ENCODE measurements at places on chromosomes 5 and 9.

DNA sequence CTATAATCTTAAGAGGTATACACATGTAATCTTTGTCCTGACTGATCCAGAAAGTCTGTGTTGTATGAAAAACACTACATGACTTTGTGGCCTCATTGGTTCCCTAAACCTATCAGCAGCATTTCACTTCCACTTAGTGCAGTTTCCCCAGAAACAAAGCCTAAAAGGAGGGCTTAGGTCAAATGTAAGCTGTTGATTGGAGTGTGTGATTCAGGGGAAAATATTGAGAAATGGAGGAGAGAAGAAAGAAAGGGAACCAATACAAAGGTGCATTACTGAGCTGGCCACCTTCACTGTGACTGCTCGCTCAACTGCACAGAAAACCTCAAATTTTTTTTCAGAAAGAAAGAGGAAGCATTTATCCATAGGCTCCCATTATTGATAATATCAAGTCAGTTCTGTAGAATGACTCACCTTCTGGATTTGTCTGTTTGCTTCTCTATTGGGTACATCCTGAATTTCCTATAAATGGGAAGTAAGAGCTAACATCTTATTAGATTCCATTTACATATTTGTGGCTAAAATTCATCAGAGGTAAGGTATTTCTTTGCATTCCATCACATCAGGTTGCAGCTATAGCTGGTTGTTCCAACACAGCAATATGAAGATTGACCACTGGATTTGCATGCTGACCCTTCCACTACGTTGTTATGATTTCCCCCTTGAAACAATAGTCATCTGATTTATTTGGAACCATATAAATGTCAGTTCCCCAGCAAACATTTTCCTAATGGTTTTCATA, 10.3 kb upstream of the FST start:
- no peak for DNase-seq

GRCh38 chr9:133759146-133759900, 21.2 kb upstream of the SARDH start:
- DNase-seq: no peak

GRCh38 chr9:125411171-125411756, 149.6 kb downstream of the GAPVD1 start:
- no peak for DNase-seq

GRCh38 chr5:128406803-128407202, 131.2 kb downstream of the FBN2 start:
- no peak for DNase-seq

DNA sequence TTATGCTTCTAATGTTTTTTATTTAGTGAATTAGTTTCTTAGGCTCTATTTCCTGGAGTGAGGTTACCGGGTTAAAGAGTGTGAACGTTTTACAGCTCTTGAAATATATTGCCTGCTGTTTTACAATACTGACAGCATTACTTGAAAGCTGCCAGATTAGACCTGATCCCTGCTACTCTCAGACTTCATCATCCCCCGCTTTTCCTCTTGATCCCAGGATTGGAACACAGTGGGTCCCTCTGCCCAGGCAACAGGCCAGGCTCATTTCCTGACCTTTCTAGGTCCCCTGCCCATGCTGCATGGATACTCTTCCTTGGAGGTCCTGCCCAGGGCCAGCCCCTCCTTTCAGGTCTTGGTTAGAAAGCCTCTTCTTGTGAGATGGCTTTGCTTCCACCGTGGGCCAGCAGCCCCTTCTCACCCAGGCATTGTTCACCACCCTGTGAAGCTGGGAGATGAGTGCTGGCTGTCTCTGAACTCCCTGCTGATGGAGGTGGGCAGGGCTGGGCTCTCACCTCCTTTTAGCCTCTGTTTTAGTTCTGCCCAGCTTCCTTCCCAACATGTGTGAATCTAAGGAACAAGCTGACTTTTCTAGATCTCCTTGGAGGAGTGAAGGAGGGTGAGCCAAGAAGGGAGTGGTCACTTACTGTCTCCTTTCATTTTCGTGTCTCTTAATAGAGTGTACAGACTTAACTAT, 15.5 kb upstream of the FAM120AOS start:
- no peak for DNase-seq

GRCh38 chr5:6710070-6710469, 3.2 kb upstream of the TENT4A start:
- no peak for DNase-seq

- DNase-seq: no peak
Measured at GRCh38 chr9:69637817-69638200, 34.4 kb downstream of the APBA1 start.

GRCh38 chr5:123844873-123845272, 332.9 kb downstream of the CSNK1G3 start:
- no peak for DNase-seq

- DNase-seq: no peak
Measured at GRCh38 chr9:4725706-4726442, 15.1 kb downstream of the AK3 start.

DNA sequence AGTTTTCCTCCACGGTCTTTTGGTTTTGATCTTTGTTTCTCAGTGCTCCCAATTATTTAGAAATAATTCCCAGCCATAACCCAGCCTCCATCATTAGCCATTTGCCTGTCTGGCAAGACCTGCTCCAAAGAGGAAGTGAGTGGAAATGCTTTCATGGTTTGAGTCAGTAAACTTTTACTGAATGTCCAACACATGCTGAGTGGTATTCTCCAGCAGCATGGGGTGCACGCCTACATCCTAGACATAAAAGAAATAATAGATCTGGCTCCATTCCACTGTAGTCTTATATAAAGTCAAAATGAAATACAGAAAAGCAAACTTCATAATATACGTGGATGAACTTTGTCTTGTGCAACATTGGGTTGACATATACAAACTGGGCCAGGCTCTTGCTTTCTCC, 757.2 kb downstream of the TLE1 start:
- DNase-seq: no peak

DNA sequence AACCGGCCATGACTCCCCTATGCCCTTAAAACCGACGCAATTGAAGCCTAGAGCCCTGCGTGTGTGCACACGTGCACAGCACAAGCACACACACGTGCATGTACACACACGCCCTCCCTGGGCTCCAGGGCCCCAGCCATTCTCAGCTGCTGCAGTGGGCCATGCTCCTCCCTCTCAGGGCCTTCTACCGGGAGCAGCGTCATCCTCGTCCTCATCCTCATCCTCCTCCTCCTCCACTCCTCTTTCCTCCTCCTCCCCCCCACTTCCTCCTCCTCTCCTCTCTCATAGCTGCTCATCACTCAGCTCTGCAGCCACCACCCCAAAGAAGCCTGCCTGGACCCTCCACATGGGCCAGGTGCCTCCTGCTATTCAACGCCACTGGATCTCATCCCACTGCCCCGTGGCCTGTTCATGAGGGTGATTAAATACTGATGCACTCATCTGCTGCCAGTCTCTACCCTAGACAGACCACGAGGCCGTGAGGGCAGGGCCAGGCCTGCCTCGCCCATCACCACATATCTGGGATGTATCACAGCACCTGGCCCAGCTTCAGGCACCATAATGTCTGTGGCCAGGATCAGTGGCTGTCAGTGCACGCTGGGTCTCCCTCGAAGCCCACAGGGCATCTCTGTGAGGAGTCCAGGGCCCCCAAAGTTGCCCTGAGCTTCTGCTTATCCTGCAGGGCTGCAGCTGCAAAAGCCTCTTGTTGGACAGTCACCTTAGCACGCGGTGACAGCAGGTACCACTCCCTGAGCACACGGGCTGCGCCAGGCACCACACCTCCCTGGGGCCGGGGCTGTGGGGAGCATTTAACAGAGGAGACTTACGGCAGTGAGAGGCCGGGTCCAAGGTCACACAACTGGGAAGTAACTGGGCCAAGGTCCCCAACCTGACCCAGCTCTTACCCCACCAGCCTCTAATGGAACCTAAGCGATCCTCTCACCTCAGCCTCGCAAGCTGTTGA, 9.8 kb downstream of the FAM78A start:
- DNase-seq: peak; percentile 72

DNA sequence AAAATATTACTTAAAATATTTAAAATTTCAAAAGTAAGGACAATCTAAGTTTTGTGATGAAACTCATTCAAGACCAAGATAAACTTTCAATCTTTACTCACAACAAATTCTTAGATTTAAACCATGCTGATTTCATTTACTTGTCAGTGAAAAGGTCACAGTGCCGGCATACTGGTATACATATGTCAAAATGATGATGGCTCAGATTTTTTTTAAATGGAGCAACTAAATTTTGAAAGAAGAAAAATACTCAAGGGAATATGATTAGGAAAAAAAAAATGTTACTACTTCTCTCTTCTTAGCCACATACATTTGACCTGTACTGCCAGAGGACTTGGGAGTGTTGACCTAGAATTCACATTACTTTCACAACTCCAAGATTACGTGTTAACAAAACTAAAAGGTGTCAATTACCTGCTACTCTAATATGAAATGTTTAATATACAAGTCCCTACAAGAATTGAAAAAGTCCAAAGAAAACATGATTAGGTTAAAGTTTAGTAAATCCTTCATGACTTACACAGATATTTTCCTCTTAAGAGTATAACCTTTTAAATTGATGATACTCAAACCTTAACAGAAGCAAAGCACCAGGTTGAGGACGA, 4.6 kb downstream of the EFNA5 start:
- DNase-seq: no peak

GRCh38 chr5:132339502-132339901, 30.0 kb upstream of the SLC22A5 start:
- DNase-seq: no peak

DNA sequence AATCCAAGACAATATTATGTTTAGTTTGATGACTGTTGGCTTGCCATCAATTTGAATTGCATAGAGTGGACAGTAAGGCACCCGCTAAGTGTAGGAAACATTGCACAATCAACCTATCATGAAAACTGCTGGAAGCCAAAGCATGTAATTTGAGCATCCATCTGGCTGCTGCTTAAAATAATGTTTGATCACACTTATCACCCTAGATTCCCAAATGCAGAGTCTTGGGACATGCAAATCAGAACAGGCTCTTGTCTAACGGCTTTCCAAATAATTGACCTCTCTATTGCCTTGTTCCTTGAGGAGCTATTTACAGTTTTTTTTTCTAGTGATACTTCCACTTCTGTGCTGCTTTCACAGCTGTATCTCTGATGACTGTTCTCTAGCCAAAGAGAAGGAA, 342.1 kb downstream of the PRR16 start:
- no peak for DNase-seq

DNA sequence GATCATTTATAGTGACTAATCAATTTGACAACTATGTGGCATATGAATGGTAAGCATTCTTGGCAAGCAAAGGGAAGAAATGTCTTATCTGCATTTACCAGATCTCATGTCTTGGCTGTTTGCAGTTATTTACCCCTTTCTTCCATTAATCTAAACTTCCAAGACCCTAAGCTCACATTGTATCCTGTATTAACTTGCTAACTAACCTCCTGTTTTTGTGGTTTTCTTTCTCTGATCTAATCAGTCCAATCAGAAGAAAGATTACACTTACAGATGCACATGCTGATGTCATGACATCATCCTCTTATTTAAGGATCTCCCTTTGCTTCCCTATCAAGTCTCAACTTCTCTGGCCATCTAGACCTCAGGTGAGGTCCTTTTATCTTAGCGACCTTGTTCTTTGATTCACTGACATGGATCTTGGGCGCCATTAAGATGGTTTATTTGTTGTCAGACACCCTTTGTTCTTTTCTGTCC, 95.5 kb downstream of the F2RL2 start:
- peak; percentile 33 for DNase-seq

Measured in CD4-positive, CD25-positive, alpha-beta regulatory T cell (primary cell).